G401 (cell line): ENCODE measurements at places on chromosomes 5 and 9. TPM values are rescaled to one million over a fixed set of nuclear protein-coding genes. Genes with fewer than 3 reads are reported as not detected.

The CRB2 gene
- total RNA-seq: 18.2 and 18.7 TPM in 2 replicates

The WDR38 gene
- 0.62 TPM in 1 of 2 replicates, not detected in the other for total RNA-seq

The GPBP1 gene
- total RNA-seq: 55.7 and 84.3 TPM in 2 replicates

The UBE2QL1 gene
- total RNA-seq: not detected in 2 replicates

The PKN3 gene
- total RNA-seq: 34.8 and 36.7 TPM in 2 replicates

The PCDHGA12 gene
- total RNA-seq: not detected in 2 replicates

The XRCC4 gene
- 6.9 and 17.4 TPM in 2 replicates for total RNA-seq

The PRSS3 gene
- total RNA-seq: not detected in 2 replicates

The TAF11L10 gene
- not detected in 2 replicates for total RNA-seq

The GMCL2 gene
- 0.03 TPM in 1 of 2 replicates, not detected in the other for total RNA-seq

The RGS14 gene
- 72.9 and 91.8 TPM in 2 replicates for total RNA-seq

The THBS4 gene
- 1.9 and 5.2 TPM in 2 replicates for total RNA-seq

The PCDHGA3 gene
- total RNA-seq: not detected in 2 replicates

The FUT7 gene
- not detected in 2 replicates for total RNA-seq

The IFNA13 gene
- total RNA-seq: not detected in 2 replicates

The IL7R gene
- not detected in 2 replicates for total RNA-seq

The PAEP gene
- total RNA-seq: not detected in 2 replicates

The PLAC8L1 gene
- total RNA-seq: not detected in 2 replicates

The FAM120AOS gene
- total RNA-seq: 60.9 and 70.7 TPM in 2 replicates

The CDH10 gene
- not detected in 2 replicates for total RNA-seq

The RAI14 gene
- total RNA-seq: 20.0 and 25.5 TPM in 2 replicates

The SLC28A3 gene
- total RNA-seq: not detected in 2 replicates

The PROB1 gene
- total RNA-seq: 0.55 and 0.78 TPM in 2 replicates

The ANKRD18B gene
- 3.2 and 20.1 TPM in 2 replicates for total RNA-seq

The OGN gene
- total RNA-seq: not detected in 2 replicates

The SHOC1 gene
- not detected in 2 replicates for total RNA-seq

The GRXCR2 gene
- total RNA-seq: not detected in 2 replicates

The NTNG2 gene
- total RNA-seq: 0.14 and 0.37 TPM in 2 replicates

The GOLM1 gene
- 39.9 and 41.8 TPM in 2 replicates for total RNA-seq

The STPG3 gene
- total RNA-seq: not detected in 2 replicates

The PCDHGA5 gene
- 0.24 TPM in 1 of 2 replicates, not detected in the other for total RNA-seq

The SRP19 gene
- 39.9 and 78.1 TPM in 2 replicates for total RNA-seq

The UGT3A2 gene
- not detected in 2 replicates for total RNA-seq

The SMIM33 gene
- not detected in 2 replicates for total RNA-seq

The CYSTM1 gene
- 46.1 and 53.8 TPM in 2 replicates for total RNA-seq
